ENCODE measurements at places on chromosomes 4 and X.
A peak's percentile ranks its signal among the peaks of the same experiment; 100 is the strongest.

DNA sequence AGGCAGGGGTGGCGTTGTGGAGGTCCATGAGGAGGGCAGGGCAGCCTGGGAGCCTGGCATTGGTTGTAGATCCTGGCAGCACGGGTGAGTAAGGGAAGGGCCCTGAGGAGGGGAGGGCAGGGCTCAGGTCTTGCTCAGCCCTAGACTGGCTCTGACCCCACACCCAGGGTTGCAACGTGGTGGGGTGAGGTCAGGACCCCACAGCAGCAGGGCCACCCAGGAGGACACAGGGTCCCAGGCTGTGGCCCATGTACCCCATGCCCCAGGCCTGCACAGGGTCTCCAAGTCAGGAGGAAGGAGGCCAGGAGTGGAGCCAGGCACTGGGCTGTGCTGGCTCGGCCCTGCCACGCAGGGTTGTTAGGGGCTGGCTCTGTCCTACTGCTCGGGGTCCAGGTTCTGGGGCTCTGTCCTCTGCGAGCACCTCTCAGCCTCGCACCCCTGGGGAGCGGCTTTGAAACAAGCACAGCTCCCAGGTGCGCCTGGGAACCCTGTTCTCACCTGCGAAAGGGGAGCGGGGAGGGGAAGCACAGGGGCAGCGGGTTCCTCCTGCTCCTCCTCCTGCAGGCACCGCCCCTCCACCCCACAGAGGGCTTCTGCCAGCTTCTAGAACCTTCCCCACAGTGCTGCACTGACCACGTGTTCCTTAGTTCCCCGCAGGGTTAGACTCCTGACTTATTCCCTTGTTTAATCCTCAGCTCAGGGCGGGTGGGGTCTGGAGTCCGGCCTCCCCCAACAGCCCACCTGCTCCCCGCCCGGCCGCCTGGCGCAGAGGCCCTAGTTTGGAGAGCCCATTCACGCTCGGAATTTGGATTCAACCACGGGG lies 20.4 kb downstream of the MSANTD1 start:
- no peak for DNase-seq

DNA sequence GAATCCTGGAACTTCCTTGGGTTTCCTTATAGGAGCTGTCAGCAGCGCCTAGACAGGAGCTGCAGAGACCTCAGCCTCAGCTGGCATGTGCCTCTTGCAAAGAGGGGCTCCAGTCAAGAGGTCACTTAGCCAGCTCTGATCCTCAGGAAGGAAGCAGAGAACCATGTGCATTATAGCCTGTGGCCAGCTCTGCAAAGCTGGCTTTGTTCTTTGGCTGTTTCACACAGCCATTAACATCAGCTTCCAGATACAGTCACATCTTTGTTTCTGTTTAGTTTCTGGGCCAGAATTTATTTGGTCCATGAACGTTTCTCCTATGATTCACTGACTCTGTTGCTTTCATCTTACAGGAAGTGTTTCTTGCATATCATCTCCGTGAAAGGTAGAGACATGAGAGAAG lies 92.4 kb downstream of the CC2D2A start:
- DNase-seq, result no peak

GRCh38 chrX:7059214-7059838 lies 88.2 kb upstream of the STS start:
- DNase-seq, result peak; percentile 37

DNA sequence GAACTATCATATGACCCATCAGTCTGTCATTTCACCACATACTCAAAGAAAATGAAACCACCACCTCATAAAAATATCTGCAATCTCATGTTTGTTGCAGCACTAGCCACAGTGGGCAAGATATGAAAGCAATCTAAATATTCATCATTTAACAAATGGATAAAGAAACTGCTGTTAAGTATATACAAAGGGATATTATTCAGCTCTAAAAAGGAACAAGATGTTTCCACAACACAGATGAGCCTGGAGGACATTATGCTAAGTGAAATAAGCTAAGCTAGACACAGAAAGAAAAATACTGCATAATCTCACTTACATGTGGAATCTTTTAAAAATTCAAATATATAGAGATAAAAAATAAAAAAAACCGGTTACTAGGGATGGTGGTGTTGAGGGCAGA lies 108.2 kb upstream of the BRWD3 start:
- DNase-seq, result no peak

GRCh38 chr4:93771640-93772411 lies 56.7 kb upstream of the ATOH1 start:
- no peak for DNase-seq

DNA sequence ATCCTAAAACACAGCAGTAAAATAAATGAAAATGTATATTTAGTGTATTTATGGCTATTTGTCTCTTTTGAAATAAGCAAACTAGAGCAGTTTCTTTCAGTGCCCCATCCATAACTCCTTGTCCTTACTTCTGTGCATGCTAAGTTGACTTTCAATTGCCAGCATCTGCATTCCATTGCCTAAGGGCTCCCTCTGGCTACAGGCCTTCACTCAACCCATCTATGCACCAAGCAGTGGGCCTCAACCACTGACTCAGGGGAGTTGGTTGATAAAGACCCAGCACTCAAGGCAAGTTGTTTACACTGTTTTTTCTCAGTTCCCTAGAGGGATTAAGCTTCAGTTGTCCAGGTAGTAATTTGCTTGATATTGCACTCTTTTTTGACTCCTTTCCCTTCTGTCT lies 265.7 kb downstream of the IQCM start:
- DNase-seq, result no peak

- no peak for DNase-seq
Measured at GRCh38 chr4:82136161-82136801, 237.5 kb downstream of the HNRNPD start.

- DNase-seq, result no peak
Measured at GRCh38 chr4:83266689-83267088, 17.9 kb downstream of the COQ2 start.

GRCh38 chr4:74112399-74113105 lies 13.6 kb upstream of the CXCL2 start:
- no peak for DNase-seq

Measured in activated T-cell treated with anti-CD3 and anti-CD28 coated beads, Interleukin-2, amount 50 U/mL, for 48 hours (primary cell).